NCI-H187 (cell line): ENCODE measurements at places on chromosomes 13 and 19.

DNA sequence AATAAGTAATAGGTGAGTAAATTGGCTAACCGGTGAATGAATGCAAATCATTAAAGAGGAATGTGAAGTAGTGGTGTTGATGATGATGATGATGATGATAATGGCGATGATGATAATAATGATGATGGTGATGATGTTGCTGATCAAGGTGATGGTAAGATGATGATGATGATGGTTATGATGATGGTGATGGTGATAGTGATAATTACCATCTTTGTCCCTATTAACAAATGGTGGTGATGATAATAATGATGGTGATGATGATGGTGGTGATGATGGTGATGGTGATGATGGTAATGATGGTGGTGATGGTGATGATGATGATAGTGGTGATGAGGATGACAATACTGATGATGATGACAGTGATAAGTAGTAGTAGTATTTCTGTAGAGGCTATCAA lies 452.6 kb downstream of the ZNF536 start:
- no peak for DNase-seq

DNA sequence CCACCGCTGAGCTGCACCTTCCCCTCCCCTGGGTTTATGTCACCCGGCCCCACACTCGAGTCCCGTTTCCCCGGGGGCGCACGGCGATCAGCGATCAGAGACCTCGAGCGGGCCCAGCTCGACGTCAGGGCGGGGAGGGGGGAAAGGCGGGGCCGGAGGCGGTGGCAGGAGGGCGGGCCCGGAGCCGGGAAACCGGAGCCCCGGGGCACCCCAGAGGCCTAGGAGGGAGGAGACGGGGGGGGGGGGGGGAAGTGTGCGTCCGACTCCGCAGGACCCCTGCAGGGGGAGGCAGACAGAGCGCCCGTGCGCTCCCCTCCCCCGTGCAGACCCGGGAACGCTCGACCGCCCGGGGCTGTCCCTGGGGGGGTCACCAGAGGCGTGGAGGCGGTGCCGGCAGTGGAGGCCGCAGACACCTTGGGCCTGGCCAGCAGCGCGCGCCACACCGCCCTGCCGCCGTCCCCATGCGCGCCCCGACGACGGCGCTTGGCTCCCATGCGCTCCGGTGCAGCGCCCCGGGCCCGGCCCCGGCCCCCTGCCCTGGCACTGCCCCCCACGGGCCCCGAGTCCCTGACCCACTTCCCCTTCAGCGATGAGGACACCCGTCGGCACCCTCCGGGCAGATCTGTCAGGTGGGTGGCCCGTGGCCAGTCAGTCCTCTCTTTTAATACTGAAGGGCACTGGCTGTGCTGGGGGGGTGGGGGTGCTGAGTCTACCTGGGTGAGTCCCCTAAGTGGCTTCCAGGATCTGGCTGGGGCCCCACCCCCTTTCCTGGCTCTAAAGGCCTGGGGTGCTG lies 11.8 kb downstream of the PDE4A start:
- no peak for DNase-seq

DNA sequence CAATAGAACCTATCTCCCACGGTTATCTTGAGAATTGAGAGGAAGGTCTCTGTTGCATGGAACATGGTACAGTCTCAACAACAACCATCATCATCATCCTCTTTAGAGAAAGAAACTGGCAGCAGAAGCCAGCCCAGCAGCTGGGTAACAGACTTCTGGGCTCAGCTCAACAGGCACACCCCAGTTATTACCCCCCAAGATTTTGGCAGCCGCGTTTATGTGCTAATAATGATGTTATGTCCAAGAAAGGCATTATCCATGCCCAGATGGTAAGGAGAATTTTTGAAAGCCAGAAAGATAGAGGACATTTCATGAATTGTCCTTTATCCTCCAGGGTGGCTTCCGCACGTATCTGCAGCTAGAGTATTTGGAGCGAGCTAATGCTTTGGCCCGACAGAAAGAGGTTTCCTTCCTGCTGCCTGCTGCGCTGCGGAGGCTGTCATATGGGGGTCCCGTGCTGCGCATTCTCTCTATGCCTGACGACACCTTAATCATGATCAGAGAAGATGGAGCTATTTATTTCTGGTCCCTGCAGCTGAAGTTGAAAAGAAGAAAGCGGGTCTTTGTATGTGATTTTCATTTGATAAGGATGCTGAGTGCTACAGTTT lies 89.9 kb downstream of the TEX26 start:
- no peak for DNase-seq

GRCh38 chr13:59103004-59103768 lies 1060.5 kb downstream of the DIAPH3 start:
- no peak for DNase-seq

DNA sequence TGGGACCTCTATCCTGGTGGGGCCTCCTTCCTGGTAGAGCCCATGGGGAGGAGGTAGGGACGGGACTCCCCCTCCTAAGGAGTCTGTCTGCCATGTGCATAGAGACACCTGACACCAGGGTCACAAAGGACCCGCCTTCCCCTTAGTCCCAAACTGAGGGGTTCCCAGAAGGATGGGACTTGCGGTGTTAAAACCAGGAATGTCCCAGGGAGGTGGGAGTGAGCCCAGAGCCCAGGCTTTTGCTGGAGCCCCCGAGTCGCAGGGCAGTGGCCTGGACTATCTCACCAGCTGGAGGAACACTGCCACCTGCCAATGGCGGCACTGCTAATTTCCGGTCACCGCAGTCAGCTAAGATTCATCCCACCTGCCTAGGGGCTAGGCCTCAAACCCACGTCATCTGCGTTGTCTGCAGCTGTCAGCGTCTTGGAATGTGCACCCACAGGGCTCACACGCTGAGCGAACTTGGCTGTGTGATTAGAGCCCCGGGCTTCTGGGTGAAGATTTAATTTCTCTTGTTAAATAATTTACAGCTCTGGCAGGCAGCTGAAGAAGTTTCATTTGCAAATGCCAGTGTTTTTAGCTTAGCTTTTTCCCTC lies 31.9 kb upstream of the ATP11A start:
- no peak for DNase-seq

DNA sequence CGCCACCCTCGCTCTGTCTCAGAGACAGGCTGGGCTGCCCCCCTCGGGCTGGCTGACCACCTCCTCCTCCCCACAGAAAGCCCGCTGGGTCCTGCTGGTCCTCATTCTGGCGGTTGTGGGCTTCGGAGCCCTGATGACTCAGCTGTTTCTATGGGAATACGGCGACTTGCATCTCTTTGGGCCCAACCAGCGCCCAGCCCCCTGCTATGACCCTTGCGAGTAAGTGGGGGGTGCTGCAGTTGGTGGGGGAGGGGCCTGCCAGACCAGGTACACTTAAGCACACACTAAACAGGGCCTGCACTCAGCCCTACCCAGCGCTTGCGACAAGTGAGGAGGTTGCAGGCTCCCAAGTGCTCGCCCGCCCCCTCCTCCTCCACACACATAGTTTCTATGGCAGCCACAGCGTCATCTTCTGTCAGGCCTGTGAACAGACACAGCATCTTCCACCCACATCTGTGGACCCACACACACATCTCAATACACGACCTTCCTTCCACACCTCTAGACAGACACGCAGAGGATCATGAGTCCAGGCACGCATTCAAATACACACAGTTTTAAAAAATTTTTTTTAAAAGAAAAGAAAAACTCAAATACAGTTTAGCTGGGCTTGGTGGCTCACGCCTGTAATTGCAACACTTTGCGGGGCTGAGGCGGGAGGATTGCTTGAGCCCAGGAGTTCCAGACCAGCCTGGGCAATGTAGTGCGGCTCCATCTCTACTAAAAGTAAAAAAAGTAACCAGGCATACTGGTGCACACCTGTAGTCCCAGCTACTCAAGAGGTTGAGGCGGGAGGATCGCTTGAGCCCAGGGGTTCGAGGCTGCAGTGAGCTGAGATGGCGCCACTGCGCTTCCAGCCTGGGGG lies 18.4 kb downstream of the PLD3 start:
- DNase-seq: no peak

DNA sequence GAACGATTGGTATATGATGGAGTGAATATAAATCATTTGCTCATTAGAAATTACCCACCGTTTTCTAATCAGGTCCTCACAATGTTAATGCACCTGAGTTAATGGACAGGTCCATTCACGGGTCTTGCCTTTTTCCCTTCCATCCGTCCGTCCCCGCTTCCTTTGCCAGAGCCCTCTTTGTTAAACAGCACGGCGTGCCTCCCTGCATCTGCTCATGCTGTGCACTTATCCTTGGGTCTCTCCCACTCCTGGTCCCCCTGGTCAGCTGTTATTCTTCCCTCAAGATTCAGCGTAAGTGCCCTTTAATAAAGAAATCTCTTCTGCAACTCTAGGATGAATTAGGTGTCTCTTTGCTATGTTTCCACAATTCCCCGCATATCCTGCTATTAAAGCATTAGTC lies 324.5 kb downstream of the DNAJC15 start:
- no peak for DNase-seq

DNA sequence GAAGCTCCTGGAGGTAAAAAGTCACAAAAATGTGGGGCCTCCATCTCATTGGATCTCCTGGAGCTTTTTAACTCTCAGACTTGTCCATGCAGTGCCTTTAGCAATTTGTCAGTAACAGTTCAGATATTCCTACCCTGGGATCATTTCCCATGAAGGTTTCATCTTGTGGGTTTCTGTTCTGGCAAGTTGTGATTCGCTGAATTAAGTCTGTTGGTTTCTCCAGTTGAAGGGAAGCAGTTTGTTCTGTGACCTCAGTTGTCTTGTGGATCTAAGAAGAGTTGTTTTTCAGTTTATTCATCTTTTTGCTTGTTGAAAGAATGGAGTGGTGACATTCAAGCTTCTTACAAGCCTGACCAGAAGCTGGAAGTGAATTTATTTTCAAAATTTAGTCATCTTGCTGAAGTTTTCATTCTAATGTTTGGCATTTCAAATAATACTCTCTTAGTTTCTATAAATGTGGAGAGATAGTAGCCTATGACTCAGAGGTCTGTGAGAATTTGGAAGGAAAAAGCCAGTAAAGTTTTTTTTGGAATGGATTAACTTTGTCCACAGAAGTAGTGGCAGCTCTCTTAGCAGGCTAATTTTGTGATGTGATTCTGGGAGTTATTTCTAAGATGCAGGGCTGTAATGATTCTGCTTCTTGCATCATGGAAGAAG lies 120.1 kb upstream of the CSNK1A1L start:
- DNase-seq: no peak

DNA sequence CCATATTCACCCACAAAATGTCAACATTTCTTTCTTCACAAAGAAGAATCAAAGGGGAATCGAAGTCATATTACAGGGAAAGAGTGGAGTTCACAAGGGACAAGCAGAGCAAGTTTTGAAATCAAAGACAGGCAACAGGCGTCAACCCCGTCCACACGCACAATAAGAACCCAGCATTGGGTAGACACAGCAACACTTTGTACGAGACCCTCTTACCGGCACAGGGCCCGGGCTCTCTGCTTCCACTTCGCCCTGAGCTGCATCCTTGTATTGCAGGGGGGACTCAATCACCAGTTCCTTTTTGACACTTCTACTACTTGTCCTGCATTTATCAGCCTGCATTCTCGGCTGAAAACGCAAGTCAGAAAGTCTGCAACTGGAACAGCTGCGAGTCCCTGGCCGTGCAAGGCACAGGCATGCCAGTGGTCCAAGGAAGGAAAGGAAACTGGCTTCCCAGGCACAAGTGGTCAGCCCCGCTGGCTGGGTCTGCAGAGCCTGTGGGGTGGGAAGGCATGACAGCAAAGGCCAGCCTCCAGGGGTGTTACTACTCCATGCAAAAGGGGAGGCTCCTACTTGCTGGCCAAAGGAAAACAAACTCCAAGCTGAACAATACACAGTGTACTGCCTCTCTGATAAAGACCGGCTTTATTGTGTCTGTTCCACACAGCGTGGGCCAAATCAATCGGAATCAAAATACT lies at the start of gene DOCK9:
TSS of gene DOCK9 (minus strand) at position 497 of the 698 bp plus-strand sequence. CDS start at position 342, 155 bp downstream.
- DNase-seq: no peak

- no peak for DNase-seq
Measured at GRCh38 chr13:99501848-99502301, 603 bp downstream of the TM9SF2 start.

GRCh38 chr13:58804832-58805231 lies 1173.3 kb downstream of the PCDH17 start:
- DNase-seq: no peak

GRCh38 chr19:12695997-12696365 lies 450 bp downstream of the FBXW9 start:
- DNase-seq: no peak

DNA sequence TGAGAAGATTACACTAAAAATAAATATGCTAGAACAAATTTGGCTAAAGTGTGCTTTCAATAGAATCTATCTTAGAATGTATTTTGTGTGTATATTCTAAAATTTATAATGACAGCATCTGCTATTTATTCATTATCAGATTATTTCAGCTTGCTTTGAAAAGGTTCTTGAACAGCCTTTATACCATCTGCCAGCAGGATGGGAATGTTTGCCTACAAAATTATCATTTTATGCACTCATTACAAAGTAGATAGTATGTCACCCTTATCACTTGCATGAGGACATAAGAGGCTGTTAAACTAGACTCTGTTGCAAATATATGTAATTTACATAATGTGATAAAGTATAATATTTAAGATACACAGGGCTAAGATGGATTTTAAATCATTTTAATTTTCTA lies 1286.9 kb upstream of the PCDH20 start:
- no peak for DNase-seq

- DNase-seq: no peak
Measured at GRCh38 chr13:75550159-75550567, 572 bp downstream of the UCHL3 start.

GRCh38 chr13:23598369-23598768 lies 28.2 kb downstream of the TNFRSF19 start:
- no peak for DNase-seq
